ENCODE measurements at places on chromosomes 11 and 22. TPM values are rescaled to one million over a fixed set of nuclear protein-coding genes. Genes with fewer than 3 reads are reported as not detected.

DNA sequence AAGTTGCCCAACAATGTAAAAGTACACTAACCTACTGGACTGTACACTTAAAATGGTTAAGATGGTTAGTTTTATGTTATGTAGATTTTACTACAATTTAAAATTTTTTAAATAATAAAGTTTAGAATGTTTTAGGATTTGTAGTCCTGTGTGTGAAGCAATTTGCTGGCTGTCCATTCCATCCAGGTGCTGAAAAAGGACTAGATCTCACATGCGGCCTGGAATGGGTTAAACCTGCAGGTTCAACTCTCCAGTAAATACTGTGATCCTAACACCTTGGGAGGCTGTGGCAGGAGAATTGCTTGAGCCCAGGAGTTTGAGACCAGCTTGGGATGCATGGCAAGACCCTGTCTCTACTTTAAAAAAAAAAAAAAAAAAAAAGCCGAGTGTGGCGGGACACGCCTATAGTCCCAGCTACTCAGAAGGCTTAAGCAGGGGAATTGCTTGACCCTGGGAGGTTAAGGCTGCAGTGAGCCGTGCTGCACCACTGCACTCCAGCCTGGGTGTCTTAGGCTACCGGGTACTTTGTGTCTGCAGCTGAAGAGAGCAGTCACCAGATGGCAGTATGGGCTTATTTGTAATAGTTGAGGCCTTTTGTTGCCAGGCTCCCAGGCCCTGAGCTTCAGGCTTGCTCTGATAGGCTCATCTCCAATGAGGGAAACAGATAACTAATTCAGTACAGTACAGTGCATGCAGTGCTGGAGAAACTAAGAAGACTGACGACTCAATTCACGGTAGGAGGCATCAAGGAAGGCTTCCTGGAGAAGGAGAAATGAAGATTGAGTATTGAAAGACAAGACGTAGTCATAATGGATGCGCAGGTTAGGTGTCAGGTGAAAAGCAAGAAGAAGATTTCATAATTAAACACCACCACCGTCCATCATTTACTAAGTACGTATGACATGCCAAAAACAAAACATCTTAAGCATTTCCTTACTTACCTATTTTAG, 64.7 kb upstream of the ASPHD2 start:
- no peak for DNase-seq

GRCh38 chr11:121311373-121311772, 18.8 kb downstream of the SC5D start:
- no peak for DNase-seq

DNA sequence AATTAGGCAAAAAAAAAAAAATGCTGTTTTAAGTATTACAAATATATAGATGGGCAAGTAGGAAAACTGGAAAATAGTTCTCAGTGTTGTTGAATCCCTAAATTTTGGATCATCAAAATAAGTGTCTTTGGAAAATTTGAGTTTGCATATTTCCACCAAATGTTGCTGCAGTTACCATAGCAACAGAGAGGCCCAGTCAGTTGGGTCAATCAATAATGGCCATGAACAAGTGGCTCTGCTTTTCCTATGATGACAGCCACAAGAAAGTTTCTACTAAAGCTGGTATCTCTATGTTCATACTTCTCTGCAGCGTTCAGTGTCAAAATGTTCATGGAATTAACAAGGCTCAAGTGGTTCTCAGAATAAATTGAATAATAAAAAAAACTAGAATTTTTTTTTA, 79.1 kb downstream of the SERGEF start:
- no peak for DNase-seq

DNA sequence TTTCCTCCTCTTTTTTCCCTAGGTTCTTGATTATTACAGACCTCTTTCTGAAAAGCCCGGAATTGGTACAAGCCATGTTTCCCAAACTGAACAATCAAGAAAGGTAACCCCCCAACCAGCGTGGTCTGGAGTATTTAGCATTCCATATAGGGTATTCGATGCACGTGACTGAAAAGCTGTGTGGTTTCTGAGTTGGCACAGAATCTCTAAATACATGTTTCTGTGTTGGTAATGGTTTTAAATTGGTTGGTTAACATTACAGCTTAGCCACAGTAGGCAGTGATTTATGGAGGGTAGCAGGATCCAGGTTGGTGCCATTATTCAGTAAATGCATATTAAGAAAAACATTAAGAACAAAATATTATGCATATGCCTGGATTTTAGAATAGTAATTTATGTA, 46.8 kb downstream of the ATXN10 start:
- no peak for DNase-seq

GRCh38 chr11:111460856-111461255, 51.3 kb downstream of the BTG4 start:
- no peak for DNase-seq

DNA sequence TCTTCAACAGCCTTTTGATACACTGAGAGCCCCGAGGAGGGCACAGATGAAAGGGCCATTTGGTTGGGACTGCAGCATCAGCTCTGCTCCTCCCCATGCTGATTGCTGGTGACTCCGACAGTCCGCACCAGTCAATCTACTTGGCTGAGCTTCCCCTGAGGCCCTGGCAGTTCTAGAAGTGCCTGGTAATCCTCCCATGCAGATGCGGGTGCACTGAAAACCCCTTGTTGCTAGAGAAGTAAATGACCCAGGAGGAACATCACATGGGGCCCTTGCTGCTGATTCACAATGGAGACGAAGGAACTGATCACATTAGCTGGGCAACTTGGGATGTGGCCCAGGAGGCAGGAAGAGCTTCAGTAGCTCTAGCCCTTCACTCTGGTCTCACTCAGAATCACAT, 35.2 kb upstream of the RIC3 start:
- no peak for DNase-seq

GRCh38 chr11:7196396-7197146, 55.1 kb upstream of the SYT9 start:
- no peak for DNase-seq

GRCh38 chr11:93663021-93663420, 1.5 kb downstream of the CEP295 start:
- no peak for DNase-seq

DNA sequence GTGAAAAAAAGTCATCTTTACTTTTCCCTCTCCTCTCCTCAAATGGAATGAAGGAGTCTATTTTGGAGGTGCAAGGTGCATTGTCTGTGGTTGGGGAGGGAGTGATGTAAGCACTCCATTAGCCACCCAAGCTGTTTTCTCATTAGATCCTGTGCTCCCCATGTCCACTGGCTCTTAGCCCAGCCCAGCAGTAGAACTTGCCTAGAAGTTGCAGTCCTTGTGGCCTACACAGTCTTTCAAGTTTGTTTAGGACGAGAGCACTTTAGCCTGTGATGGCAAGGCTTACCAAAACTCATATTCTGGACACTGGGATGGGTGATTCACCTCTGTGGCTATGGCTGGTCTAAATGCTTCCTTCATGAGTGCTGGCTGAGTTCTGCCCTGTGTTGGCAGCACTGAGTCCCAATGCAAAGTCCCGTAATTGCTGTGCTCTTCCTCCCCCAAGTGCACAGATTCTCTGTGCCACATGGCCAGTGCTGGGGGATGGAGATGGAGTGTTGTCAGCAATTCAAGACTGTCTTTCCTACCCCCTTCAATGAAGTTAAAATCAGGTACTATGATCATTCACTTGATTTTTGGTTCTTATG, 15.8 kb downstream of the SLC22A25 start:
- DNase-seq = no peak

DNA sequence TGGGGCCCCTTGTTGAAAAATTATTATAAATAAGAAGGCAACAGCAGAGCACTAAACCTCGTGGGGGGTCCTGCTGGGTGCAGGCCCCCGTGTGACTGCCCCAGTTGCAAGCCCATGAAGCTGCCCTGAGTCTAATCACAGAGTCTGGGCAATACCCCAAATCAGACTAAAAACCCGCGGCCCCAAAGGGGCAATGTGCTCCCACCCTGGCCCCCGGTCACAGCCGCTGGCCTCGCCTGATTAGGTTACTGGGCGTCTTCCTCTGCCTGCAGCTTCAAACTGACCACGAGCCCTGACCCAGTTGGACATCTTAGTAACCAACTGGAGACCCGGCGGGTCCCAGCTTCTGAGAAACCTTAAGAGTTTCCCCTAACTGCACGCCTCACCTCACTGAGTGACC, 1.6 kb downstream of the CXCR5 start:
- no peak for DNase-seq

DNA sequence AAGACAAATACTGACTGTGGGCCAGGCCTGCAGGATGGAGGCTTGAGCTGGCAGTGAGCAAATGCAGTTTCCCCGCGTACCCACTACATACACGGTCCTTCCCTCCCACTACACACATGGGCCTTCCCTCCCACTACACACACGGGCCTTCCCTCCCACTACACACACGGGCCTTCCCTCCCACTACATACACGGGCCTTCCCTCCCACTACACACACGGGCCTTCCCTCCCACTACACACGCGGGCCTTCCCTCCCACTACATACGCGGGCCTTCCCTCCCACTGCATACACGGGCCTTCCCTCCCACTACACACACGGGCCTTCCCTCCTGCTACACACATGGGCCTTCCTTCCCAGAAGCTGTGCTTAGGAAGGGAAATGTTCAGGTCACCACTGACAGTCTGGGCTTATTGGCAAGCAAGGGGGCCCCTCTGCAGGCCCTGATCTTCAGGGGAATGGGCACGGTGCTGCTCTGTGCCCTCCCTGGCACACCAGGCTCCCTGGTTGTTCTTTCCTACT, 10.8 kb downstream of the DNAL4 start:
- DNase-seq = no peak

DNA sequence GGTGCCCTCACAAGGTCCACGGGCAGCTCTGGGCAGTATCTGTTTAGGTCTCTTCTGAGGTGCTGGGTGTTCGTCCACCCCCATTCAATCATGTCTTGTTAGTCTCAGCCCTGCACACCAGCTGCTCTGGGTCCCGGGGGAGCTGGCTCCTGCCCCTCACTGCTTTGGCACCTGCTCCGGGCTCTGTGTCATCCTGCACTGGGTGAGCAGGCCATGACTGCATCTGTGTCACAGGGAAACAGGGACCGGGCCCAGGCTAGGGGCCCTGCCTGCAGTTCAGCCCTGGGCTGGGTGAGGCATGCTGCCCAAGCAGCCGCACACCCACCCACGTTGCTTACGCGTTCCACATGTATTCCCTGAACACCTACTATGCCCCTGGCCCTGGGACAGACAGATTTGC, 43.9 kb downstream of the ELFN2 start:
- no peak for DNase-seq

DNA sequence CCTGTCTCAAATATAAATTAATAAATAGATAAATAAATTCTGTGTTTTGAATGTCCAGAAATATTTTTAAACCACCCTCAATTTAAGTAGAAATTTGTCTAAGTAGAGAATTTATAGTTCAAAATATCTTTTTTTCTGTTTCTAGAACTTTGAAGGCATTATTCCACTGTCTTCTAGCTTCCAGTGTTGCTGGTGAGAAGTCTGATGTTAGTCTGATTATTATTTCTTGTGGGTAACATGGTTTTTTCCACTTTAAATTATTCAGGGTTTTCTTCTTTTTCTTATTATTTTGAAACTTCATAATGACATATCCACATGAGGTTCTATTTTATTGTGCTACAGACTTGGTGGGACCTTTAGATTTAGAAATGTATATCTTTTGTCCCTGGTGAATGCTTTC, 46.4 kb upstream of the HEPHL1 start:
- DNase-seq = no peak

DNA sequence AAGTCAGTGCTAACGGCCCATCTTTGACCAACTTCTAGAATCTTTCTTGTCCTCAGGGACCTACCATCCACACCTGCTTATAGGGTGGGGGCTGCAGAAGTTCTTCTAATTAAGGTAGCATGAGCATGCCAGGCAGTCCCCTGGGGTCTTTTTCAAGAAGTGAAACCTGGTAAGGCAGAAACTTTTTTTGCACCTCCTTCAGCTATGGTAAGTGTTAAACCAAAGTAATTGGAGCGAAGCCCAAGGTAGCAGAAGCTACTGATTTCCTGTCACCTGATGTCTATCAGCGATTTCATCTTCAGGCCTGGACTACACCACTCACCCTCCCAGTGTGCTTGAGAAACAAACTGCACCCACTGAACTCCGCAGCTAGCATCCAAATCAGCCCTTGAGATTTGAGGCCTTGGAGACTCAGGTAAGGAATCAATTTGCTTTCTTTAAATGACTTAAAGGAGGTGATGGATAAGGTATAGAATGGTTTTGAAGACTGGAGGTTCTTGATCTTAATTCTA, at the start of gene MS4A1:
Gene MS4A1 (plus strand): TSS at position 317 of the 512 bp plus-strand sequence. CDS start 6,528 bp downstream, outside the sequence.
- no peak for DNase-seq

DNA sequence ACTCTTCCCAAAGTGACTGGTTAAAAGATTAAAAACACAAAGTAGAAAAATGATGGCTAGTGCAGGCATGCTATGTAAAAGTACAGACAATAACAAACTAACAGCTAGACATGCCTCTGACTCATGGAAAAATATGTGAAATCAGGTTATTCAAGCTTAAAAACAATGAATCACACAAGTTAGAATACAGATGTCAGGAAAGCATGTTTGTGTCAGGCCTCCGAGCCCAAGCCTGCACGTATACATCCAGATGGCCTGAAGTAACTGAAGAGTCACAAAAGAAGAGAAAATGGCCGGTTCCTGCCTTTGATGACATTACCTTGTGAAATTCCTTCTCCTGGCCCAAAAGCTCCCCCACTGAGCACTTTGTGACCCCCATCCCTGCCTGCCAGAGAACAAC, 110.1 kb downstream of the NOX4 start:
- no peak for DNase-seq

DNA sequence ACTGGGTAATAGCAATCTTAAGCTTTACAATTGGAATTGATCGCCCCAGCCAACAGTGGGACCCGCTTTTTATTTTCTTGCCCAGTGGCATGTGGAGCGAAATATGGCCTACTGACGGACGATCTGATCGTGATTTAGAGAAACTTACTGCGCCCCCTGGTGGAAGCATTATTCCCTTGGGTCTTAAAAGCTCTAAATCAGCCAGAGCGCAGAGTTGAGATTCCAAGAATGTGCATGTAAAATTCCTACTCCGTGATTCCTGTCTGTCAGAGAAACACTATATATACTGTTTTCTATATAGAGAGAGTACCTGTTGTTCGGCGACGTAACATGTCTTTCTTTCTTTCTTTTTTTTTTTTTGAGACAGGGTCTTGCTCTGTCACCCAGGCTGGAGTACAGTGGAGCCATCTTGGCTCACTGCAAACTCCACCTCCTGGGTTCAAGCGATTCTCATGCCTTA, 3.7 kb upstream of the DPF2 start:
- DNase-seq = no peak

- DNase-seq = no peak
These were observed 16.7 kb downstream of the DDX25 start for GRCh38 chr11:125921042-125921441.

GRCh38 chr11:119318240-119319135, 1.6 kb upstream of the MCAM start:
- DNase-seq = no peak

GRCh38 chr11:35907648-35908431, 36.0 kb upstream of the LDLRAD3 start:
- DNase-seq = no peak

Gene NARS2
- 13.4 TPM for total RNA-seq

Gene GLYATL1
- not detected for total RNA-seq

Gene TEX12
- not detected for total RNA-seq

Gene BACE1
- 25.5 TPM for total RNA-seq

Gene GLYAT
- 6.4 TPM for total RNA-seq

Gene SSH3
- 19.9 TPM for total RNA-seq

Gene RIBC2
- not detected for total RNA-seq

Gene UPB1
- total RNA-seq = 0.32 TPM

Gene MS4A6E
- 3.6 TPM for total RNA-seq

Gene GRAP2
- 1.3 TPM for total RNA-seq

Gene C1QTNF4
- 1.1 TPM for total RNA-seq

Data from mesenteric fat pad (tissue), 1 donor.